Stimulated activated CD4-positive, alpha-beta T cell treated with anti-CD3 and anti-CD28 coated beads, Interleukin-1b, Interleukin-23, amount 100 ng/mL, for 1 hour (primary cell): ENCODE measurements at places on chromosomes 4 and X.
A peak's percentile ranks its signal among the peaks of the same experiment; 100 is the strongest.

DNA sequence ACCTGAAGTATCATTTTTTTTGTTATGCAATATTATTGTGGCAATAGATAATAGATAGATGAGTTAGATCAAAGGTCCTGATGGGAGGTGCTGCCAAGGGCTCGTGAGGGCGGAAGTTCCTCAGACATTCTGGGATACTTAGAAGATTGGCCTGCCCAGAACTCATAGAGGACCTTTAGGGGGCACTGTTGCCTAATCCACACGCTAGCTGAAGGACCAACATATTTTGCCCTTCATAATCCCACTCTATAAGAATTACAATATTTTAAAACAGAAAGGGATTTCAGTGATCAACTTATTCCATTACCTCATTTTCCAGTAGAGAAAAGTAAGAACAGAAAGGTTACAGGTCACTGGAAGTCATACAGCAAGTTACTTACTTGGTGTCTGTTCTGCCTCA lies 22.9 kb upstream of the COX7B2 start:
- no peak for DNase-seq

DNA sequence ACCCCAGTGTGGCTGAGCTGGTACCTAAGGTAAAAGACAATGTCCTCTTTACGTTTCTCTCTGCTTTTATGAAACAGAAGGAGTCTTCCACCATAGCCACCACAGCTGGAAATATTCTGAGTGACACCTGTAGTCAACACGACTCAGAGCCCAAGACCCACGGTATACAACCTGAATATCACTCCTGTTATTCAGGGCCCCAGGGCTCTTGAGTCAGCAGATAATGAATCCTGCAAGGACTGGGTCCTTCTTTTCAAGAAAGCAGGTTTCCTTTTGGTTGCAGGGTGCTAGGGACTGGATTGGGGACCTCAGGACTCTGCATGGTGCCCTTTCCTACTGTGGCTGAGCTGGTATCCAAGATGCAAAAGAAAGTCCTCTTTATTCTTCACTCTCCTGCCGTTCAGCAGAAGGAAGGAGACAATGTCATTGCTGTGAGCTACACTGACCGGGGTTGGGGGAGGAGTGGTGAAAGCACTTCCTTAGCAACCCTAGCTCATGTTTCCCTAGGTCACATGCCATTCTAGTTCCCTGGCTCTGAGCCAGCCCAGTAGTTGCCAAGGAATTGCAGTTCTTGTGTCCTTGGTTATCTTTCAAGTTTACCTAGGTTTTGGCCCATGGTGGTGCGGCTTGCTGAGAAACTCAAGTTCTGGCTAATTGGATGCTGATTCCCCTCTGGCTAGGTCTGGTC lies 23.7 kb upstream of the UNC5C start:
- DNase-seq = no peak

DNA sequence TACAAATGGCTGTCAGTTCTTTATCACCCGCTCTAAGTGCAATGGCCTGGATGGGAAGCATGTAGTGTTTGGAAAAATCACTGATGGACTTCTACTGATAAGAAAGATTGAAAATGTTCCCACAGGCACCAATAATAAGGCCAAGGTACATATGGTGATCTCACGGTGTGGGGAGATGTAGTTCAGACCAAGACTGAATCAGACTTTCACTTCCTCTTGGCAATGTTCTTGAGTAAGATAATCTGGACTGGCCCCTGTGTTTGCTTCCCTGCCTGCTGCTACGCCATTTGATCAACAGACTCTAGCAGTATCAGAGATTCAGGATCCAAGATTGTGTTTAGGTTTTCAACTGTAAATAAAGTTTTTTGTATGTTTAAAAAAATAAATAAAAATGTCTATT lies 682.2 kb upstream of the AMOT start:
- no peak for DNase-seq

DNA sequence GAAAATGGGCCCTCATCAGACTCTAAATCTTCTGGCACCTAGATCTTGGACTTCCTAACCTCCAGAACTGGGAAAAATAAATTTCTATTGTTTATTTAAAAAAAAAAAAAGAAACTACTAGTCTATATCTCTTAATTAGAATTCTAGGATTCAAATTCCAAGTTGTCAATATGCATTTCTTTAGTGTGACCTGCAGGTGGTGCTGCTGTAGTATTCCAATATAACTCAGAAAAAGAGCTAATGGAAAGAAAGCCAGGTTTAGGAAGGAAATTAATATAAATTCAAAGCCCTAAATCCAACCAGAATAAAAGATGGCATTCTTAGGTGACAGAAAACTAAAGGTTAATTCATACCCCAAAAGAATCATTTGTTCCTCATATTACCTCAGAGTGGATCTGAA lies 80.0 kb upstream of the NALF2 start:
- no peak for DNase-seq

DNA sequence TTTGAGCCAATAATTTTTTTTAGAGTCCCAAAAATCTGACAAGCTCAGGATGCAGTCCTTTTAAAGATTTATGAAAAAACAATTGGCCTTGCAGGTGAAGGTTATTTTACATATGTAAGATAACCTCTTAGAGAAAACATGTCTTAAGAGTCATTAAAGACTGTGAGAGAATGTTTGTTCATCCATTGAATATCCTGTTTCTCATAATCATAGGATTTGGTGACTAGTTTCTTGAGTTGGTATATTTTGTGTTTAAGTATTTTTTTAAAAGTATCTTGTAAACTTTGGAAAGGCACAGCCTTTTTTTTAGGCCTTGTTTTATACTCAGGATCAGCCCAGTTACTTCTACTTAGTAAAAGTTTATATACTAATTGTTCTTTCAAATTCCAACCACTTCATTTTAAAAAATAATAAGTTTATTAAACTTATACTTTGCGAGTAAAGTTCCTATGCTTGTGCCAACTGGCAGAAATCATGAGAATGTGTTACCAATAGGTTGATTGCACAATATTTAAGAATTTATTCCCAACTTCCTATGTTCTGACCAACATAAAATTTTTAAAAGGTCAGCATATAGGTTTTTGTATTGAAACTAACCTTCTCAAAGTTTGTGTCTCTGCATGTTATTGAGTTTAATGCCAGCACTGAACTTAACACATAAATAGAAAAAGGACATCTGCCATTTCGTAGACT lies 40.0 kb upstream of the ARSJ start:
- no peak for DNase-seq

DNA sequence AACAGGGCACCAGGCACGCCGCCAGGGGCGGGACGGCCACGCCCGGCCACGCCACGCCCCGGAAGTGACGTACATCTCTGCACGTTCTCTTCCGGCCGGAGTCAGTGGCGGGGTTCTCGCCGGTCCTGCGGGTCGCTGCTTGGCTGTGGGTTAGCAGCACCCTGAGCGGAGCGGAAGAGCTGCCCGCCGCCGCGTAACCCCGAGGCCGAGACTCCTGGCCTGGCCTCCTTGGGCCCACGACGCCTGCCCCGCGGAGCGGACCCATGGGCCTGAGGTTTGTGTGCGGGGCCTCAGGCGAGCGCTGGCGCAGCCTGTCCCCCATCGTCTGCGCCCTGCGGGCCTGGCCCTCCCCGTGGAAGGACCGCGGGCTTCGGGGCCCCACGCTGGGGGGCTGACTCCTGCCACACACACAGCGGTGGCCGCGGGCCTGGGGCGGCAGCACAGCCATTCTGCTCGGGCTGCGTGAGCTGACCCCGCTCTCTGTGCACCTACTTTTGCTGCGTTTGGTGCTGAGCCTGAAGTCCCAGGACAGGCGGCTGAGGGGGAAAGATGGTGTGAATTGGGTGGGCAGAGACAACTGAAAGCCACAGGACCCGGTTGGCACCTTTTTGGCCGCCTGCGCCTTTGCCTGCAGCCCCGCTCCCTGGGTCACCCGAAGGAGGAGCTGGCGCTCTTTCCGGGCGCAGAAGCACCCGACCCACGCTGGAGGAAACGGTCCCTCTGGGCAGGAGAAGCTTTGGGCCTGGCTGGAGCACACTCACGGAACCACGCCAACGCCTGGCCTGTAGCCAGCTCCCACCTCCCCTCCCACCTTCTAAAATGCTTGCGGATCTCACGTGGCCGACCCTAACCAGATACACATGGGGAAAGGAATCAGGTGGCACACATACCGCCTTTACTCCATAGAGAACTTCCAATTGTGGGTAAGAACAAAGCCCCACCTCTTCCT lies 28.1 kb downstream of the NOP14 start:
- DNase-seq = peak; percentile 99

- no peak for DNase-seq
Observed at GRCh38 chrX:68942840-68943239, 114.0 kb downstream of the EFNB1 start.

GRCh38 chr4:139556071-139556723 lies at the start of gene SETD7:
TSS of gene SETD7 (minus strand) at chr4:139556219. CDS start at chr4:139556137, 82 bp downstream.
- DNase-seq = no peak

DNA sequence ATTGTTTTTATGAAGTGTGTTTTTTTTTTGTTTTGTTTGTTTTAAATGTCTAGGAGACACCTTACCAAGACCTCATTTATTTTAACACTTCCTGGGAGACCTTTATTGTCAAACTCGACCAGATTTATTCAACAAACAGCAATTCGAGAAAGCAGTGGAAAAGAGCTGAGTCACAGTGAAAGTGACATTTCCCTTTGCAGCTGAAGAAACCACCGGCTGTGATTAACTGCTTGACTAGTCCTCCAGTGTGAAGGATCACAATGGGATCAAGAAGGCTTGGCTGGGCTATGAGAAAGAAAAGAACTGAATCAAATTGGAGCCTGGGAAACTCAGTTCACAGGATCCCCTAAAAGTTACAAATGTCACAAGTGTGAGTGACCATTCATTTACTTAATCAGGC lies 11.9 kb upstream of the ADH7 start:
- DNase-seq = no peak

DNA sequence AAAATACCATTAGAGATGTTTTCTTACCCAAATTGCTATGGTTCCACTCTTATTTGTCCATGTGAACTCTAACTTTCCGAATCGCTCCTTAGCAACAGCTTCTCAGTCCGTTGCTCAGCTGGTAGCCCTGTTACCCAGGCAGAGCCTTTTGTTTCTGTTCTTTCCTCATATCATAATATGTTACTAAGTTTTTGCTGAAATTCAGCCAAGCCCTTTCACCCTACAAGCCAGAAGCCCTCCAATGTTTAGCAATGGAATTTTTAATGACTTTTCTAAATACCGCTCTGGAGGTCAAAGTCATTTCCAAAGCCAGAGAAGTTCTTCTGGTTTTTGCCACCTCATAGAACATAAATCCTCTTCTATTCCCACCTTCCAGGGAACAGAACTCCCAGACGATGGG lies 1029.5 kb downstream of the C4orf33 start:
- DNase-seq = no peak

GRCh38 chr4:41541687-41542094 lies 3.7 kb downstream of the LIMCH1 start:
- no peak for DNase-seq

GRCh38 chr4:106306561-106306960 lies 9.4 kb downstream of the TBCK start:
- no peak for DNase-seq

DNA sequence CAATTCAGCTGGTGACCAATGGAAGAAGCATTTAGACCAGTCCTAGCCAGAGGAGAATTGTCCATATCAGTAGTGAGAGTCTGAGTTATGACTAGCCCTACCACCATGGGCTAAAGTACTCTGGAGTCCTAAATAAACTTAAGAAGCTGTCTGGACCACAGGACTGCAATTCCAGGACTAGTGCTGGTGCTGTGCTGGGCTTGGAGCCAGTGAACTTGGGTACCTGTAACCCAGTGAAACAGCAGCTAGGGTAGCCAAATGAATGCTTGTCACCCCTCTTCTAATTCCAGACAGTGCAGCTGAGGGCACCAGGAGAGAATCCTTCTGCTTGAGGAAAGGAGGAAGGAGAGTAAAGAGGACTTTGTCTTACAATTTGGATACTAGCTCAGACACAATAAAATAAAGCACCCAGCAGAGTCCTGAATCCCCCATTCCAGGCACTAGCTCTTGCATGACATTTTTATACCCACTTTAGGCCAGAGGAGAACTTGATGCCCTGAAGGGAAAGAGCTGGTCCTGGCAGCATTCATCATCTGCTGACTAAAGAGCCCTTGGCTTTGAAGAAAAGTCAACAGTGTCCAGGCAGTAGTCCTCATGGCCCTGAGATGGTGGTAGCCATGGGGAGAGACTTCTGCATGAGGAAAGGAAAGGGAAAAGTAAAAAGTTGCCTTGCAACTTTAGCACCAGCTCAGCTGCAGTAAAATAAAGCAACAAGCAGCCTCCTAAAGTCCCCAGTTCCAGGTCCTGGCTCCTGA lies 2675.7 kb downstream of the PCDH7 start:
- no peak for DNase-seq

DNA sequence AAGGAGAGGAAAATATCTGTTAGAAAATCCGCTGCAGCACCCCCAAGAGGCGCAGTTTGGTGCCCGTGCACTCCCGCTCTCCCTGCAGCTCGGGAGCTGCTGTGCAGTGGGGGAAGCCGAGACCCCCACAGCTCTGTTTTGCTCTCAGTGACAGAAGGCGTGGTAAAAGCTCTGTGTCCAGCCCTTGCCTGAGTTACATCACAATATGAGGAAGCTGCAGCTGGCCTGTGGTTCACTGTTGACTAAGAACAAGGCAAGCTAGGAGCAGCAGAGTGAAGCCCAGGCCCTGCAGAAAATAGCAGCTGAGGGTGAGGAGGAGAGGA lies 88.5 kb upstream of the ADRA2C start:
- no peak for DNase-seq

DNA sequence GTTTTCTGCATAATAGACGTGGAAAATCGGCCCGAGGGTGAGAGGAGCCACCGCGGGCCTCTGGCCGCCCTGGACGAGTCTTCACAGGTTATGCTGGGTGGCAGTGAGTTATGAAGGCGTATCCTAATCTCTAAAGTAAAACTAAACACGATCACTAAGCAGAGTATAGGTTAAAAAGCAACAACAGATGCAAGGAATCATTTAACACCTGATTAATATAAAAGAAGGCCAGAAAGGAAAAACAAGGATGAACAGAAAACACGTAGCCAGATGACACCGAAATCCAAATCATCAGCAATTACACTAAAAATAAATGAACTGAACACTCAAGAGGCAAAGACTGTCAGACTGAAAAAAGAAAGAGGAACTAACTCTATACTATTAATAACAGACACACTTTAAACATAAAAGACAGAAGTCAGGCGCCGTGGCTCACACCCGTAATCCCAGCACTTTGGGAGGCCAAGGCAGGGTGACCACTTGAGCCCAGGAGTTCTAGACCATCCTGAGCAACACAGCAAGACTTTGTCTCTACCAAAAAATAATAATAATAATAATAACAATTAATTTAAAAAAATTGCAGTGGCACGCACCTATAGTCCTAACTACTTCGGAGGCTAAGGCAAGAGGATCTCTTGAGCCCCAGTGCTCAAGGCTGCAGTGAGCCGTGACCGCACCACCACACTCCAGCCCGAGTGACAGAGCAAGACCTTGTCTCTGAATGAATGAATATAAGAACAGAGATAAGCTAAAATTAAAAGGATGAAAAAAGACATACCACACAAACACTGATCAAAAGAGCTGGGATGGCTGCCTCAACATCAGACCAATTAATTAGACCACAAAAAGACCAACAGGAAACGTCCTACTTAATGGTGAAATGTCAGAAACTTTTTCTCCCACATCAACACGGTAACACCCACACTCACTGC lies 30.0 kb downstream of the CTBP1 start:
- no peak for DNase-seq

GRCh38 chr4:3805026-3805425 lies 38.8 kb downstream of the ADRA2C start:
- no peak for DNase-seq
